Aorta (tissue), 5 donors: ENCODE measurements at places on chromosomes 1 and 21.

DNA sequence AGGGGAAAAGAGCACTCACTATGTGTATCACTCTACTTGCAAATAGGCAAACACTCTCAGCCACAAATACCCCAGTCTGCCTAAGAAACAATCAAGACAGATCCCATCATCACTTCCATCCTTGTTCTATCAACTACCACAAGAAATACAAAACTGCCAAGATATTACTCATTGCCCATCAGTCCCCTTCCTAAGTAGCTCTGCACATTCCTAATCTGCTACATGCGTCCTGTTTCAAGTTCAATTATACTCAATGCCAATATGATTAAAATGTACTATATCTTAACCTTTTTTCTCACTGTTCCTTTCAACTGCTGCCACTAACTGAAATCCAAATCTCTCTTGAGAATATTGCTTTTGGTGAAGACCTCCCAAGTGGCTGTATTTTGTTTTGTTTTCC, 1688.4 kb downstream of the PLA2G4A start:
- DNase-seq: no peak

- DNase-seq: no peak
Observed at GRCh38 chr1:223849352-223850254, 3.9 kb upstream of the TP53BP2 start.

DNA sequence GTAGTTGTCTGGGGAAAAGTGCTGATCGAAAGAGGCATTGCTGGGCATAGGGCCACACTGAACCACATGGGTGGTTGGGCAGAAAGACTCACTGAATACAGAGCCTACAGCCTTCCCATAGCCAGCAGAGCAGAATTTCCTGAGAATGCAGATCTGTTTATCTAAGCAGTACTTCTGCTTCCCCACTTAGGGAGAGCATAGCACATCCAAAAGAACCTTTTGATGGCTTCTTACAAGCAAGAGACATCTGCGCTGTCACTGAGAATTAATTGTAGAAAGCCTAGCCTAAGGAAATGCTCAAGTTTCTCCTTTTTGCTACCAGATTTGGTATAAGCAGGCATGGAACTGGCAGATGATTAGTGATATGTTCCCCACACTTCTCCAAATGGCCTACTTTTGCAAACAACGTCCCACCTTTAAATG, 13.0 kb upstream of the KLHDC8A start:
- no peak for DNase-seq

- no peak for DNase-seq
Observed at GRCh38 chr1:201647722-201648065, 108.8 kb downstream of the NAV1 start.

- DNase-seq: no peak
Observed at GRCh38 chr1:178630417-178630816, 94.6 kb upstream of the RALGPS2 start.

GRCh38 chr1:237578540-237578939, 312.2 kb downstream of the ZP4 start:
- no peak for DNase-seq
